ENCODE measurements at places on chromosomes 4 and X.

- no peaks in the 10 kb centered on the region for H3K36me3 ChIP-seq
- no peak overlapping the region for H3K4me3 ChIP-seq
These were observed 47.4 kb downstream of the TMEM131L start for GRCh38 chr4:153513596-153513995.

DNA sequence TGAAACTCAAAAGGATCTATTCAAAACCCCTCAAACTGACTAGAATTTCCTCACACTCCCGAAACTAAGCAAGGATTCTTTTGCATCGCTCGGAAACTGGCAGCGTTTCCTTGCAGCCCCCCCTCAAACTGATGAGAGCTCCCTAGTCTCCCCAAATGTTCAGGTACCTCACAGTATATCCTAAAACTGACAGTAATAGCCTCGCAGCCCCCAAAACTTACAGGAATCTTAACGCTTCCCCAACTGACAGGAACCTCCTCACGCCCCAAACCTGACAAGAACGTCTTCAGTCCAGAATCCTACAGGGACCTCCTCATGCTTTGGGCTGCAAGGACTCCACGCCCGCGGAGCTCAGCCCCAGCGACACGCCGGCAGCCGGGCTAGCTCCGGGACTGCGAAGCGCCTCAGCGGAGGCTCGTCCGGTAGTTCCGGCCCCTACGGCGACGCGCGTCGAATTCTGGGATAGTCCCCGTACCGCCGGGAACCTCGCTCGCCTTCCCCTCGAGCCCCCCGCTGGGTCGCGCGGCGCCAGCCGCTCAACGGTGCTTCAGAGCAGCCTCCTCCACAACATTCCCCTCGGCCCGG, 640 bp downstream of the PHF8 start:
- DNase-seq: peak; percentile 45
- peaks cover 6% of the 10 kb centered on the region for H3K27me3 ChIP-seq

GRCh38 chrX:94435799-94436198, 761.8 kb downstream of the FAM133A start:
- H3K4me3 ChIP-seq: no peak overlapping the region
- H3K4me1 ChIP-seq: no peaks in the 10 kb centered on the region
- no peaks in the 10 kb centered on the region for H3K36me3 ChIP-seq
- H3K27ac ChIP-seq: no peak overlapping the region
- DNase-seq: no peak
- H3K27me3 ChIP-seq: no peaks in the 10 kb centered on the region

DNA sequence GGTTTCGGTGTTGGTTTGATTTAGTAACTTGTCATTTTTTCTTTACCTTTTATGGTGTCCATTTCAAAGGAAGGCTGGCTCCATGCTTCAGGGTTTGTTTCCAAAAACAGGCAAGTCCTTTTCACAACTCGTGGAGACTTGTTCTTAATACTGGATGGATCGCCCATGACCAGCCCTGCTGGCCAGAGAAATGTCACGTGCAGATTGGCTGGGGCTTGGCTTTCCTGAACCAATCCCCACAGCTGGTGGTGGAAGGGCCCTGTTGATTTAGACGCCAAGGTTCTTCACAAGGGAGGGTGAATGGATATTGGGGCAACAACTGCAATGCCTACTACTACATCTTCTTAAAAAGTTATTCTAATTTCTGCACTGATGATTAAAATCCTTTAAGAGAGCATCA, 92.6 kb downstream of the SHROOM3 start:
- H3K27ac ChIP-seq: peak overlapping the region; percentile 80
- no peak overlapping the region for H3K4me3 ChIP-seq
- H3K27me3 ChIP-seq: no peaks in the 10 kb centered on the region
- H3K36me3 ChIP-seq: no peaks in the 10 kb centered on the region

- H3K4me1 ChIP-seq: no peaks in the 10 kb centered on the region
- no peak overlapping the region for H3K4me3 ChIP-seq
- H3K27ac ChIP-seq: no peak overlapping the region
- no peaks in the 10 kb centered on the region for H3K36me3 ChIP-seq
These were observed 62.4 kb upstream of the NDP start for GRCh38 chrX:44035571-44035970.

DNA sequence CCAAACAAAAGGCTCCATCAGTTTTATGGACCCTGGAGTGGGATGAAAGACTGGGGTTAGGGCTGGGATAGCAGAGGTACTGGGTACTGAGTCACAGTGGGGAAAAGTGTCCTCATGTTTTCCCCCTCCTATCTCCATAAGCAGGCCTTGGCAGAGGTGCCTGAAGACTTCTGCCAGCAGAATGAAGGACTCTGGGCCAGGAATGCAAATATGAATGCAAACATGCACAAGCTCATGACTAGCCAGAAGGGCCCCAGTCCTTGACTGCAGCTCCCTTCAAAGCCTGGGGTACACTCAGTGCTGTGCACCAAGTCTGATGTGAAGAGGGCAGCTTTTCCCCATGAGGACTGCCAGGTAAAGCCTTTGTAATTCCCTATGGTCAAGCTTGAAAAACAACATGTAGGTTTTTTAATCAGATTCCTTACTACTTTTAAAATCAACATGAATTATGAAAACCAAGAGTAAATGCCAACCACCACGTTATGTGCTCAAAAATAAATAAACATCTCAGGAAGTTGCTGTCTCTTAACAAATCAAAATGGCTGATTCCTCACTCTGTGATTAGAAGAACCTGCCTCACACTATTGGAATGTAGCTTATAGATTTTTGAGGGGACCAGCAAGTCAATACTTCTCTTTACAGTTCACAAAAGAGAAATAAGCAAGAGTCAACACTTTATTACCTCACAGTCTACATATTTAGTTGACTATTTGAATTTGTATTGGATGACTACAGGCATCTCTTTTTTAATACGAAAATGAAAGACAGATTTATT, 1512.0 kb downstream of the ARAP2 start:
- H3K27me3 ChIP-seq: no peaks in the 10 kb centered on the region
- H3K36me3 ChIP-seq: no peaks in the 10 kb centered on the region
- no peak for DNase-seq

DNA sequence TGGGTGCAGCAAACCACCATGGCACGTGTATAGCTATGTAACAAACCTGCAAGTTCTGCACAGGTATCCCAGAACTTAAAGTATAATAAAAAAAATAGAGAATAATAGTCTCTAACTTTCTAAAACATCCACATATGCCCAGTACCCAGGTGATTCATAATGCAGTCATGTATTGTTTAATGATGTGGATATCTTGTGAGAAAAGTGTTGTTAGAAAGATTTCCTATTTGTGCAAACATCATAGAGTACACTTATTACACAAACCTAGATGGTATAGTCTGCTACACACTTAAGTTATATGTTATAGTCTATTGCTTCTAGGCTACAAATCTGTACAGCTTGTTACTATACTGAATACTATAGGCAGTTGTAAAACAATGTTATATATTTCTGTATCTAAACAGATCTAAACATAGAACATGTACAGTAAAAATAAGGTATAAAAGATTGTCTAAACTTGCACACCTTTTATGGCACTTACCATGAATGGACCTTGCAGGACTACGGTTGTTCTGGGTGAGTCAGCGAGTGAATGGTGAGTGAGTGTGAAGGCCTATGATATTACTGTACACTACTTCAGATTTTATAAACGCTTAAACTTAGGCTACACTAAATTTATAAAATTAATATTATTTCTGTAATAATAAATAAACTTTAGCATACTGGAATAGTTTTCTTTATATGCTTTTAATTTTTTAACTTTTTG, 232.2 kb upstream of the SLIT2 start:
- no peak overlapping the region for H3K27ac ChIP-seq
- no peaks in the 10 kb centered on the region for H3K27me3 ChIP-seq
- no peak overlapping the region for H3K4me3 ChIP-seq

DNA sequence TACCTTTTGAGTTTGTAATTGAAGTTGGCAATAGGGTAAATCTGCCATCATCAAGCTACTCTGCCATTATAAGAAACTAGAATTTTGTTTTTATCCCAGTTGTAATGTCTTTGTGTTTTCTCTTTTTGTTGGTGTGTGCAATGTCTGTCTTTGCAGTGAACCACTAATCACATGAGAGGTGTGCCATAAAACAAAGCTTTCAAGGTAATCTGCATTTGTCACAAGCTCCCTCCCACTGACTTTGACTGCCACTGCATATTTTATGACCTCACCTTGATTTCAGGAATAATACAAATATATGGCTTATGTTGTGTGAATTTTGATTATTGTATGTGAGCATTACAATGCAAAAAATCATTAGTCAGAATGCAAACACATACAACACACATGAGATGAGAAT, 9.0 kb upstream of the GBA3 start:
- no peak overlapping the region for H3K27ac ChIP-seq
- H3K4me1 ChIP-seq: no peaks in the 10 kb centered on the region
- no peaks in the 10 kb centered on the region for H3K27me3 ChIP-seq
- no peaks in the 10 kb centered on the region for H3K36me3 ChIP-seq
- no peak overlapping the region for H3K4me3 ChIP-seq

- no peak overlapping the region for H3K4me3 ChIP-seq
- DNase-seq: no peak
- H3K27ac ChIP-seq: peak overlapping the region; percentile 54
These were observed 37.9 kb downstream of the NUDT6 start for GRCh38 chr4:122884499-122884898.

DNA sequence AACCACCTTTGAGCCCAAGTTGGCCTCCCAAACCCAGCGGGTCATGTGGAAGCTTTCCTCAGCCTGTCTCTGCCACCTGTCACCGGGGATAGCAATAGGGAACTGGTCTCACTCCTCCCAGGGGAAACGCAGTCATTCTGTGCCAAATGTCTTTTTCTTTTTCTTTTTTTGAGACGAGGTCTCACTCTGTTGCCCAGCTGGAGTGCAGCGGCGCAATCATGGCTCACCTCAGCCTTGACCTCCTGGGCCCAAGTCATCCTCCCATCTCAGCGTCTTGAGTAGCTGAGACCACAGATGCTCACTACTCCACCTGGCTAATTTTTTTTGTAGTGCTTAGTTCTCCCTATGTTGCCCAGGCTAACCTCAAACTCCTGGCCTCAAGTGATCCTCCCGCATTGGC, 40.3 kb downstream of the MED28 start:
- H3K27me3 ChIP-seq: no peaks in the 10 kb centered on the region
- no peaks in the 10 kb centered on the region for H3K4me1 ChIP-seq
- no peak overlapping the region for H3K27ac ChIP-seq
- H3K36me3 ChIP-seq: no peaks in the 10 kb centered on the region
- H3K4me3 ChIP-seq: no peak overlapping the region
- no peak for DNase-seq

DNA sequence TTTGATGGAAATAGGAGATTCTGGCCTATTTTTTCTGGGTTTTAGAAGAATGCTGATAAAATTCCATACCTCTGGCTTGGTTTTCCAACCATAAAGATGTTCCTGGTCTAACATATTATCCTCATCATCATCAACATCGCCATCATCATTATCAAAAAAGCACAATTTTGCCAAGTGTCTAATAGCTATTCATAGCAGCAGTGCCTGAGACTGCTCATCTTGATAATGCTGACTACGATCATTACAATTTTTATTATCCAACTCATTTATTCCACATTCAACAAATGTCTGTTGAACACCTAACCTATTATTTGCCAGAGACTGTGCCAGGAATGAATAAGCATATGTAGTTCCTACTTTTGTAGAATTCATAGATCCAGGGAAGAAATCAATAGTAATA, 303.5 kb upstream of the GATB start:
- H3K4me1 ChIP-seq: no peaks in the 10 kb centered on the region
- H3K27me3 ChIP-seq: no peaks in the 10 kb centered on the region
- H3K4me3 ChIP-seq: no peak overlapping the region
- DNase-seq: no peak
- H3K36me3 ChIP-seq: no peaks in the 10 kb centered on the region

DNA sequence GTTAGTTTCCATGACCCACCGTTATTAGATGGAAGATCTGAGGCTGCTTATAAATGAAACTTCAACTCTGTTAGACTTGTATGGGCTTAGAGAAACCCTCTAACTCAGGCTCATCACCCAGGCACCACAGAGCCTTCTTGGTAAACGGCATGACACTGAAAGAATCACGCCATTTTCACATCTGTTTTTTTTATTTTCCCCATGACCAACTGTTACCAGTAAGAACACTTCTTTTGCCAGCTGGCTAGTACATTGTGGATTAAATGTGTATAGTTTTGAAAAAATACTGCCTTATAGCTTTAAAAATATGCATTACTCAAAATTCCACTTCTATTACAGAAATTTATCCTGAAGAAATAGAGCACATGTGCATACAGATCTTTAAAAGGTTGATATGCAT, 48.0 kb upstream of the APELA start:
- H3K27ac ChIP-seq: no peak overlapping the region
- H3K4me1 ChIP-seq: no peaks in the 10 kb centered on the region
- H3K27me3 ChIP-seq: no peaks in the 10 kb centered on the region
- no peak for DNase-seq

DNA sequence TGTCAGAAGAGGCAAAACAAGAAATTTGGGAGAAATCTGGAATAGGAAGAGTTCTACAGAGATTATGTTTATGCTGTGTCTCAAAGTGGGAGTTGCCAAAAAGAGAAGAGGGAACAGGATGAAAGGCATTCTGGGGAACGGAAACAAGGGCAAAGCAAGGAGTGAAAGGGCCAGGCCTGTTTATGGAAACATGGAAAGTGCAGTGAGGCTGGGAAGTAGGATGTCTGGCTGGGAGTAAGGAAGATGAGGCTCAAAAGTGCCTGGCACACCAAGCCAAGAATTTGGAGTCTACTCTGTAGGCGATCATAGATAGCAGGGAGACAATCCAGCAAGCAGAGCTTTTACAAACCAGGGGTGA, 1.8 kb upstream of the CUL4B start:
- H3K4me3 ChIP-seq: no peak overlapping the region
- peak overlapping the region; percentile 99 for H3K27ac ChIP-seq
- H3K4me1 ChIP-seq: peaks cover 3% of the 10 kb centered on the region
- H3K36me3 ChIP-seq: no peaks in the 10 kb centered on the region

- no peaks in the 10 kb centered on the region for H3K27me3 ChIP-seq
- H3K27ac ChIP-seq: no peak overlapping the region
- H3K4me3 ChIP-seq: no peak overlapping the region
- H3K4me1 ChIP-seq: no peaks in the 10 kb centered on the region
These were observed 44.9 kb upstream of the BEND4 start for GRCh38 chr4:42197341-42197740.

DNA sequence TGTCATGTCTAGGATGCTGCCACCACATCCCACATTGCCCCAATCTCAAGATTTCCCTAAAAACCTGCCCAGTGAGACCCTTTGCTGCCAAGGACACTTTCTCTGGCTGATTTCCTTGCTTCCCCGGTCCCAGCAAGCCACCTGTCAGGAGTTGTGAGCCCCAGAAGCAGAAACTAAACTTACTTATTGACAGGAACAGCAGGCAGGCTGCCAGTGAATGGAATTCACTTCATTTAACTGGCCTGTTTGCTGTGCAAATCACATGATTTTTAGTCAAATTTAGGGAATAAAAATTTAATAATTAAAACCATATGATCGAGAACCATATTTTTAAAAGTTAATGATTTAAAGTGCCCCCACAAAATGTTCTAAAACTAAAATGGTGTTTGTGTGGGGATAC, 48.5 kb downstream of the MAMLD1 start:
- H3K27ac ChIP-seq: no peak overlapping the region
- DNase-seq: no peak
- no peaks in the 10 kb centered on the region for H3K27me3 ChIP-seq
- no peaks in the 10 kb centered on the region for H3K36me3 ChIP-seq
- H3K4me3 ChIP-seq: no peak overlapping the region

Measured in breast epithelium (tissue), 4 donors.